ENCODE measurements at places on chromosomes 2 and 18.

GRCh38 chr2:19297716-19298115, 60.7 kb downstream of the OSR1 start:
- DNase-seq: no peak

DNA sequence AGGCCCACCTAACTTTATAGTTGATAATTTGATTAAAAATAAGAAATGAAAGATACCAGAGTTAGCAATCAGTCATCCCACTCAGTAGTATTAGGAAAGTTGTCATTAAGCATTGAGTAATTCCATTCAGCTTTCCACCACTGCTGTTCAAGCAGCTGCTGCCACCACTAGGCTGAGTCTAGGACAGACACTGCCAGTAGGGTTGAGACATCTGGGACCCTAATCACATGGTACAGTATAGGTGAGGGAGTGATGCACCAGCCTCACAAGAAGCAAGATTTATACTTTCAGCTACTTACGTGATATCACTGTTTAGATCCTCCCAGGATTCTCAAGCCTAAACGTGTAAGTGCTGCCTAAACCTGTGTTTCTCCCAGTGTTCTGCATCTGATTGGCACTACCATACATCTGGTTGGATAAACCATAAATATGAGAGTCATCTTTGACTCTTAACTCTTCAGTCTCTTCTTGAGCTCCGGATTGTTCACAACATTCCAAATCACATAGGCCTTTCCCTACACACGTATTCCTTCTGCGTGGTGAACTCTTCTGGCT, 3.2 kb downstream of the UBXN4 start:
- DNase-seq: no peak

DNA sequence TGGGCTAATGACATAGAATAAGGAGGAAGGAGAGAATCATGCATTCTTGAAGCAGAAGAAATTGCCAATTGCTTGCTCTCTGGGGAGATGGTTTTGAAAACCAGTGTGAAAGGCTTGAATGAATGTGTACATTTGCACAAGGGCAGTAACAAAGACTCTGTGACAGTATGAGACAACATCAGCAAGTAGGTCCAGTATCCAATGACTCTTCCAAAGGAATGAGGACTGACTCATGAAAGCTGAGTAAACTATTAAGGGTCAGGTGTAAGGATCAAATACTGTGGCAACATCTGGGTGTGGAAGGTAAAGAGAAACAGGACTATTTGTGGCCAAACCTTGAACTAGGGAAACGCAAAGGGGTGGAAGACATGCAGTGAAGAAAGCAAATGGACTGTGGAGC, 886.0 kb upstream of the CHAC2 start:
- no peak for DNase-seq

GRCh38 chr2:79771493-79771892, 258.6 kb downstream of the CTNNA2 start:
- no peak for DNase-seq

- no peak for DNase-seq
These were observed 120.2 kb upstream of the CREB1 start for GRCh38 chr2:207409517-207409916.

- no peak for DNase-seq
These were observed 57.3 kb upstream of the ASAP2 start for GRCh38 chr2:9149388-9149660.

GRCh38 chr2:231680285-231680991, 27.9 kb upstream of the PTMA start:
- no peak for DNase-seq

DNA sequence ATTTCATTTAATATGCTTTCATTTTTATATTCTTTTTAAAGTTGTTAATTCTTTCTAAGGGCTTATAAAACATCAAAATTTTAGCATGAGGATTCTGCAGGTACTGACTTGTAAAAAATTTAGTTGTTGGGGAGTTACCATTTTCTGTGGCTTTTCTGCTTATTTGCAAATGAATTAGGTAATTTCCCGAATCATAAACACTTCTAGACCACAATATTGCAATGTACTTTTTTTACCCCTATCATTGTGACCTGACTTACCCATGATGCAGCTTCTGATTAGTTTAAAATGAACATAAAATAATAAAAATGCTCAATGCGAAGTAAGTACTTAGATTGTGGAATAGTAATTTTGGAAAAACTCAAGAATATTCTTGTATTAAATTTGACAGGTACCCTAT, 11.4 kb downstream of the ARL6IP6 start:
- DNase-seq: no peak

GRCh38 chr2:24461685-24462084, 29.4 kb upstream of the NCOA1 start:
- DNase-seq: no peak

DNA sequence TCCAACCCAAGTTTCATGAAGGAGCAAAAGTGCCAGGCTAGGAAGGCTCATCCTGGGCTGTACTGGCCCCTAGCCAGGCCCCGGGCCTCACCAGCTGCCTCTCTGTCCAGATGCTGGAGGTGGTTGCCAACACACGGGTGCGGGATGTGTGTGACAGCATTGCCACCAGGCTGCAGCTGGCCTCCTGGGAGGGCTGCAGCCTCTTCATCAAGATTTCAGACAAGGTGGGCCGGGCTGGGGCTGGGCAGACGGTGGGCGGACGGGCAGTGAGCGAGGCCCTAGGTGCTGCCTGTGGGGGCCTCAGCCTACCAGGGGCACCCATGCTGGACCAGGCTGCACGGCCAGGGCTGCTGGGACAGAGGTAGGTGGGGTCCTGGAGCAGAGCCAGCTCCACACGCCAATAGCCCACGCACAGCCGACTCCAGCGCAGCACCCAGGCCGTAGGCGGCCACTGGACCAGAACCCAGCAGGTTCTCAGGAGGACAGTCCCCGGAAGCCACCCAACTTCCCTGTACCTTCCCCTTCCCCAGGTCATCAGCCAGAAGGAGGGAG, 11.8 kb upstream of the GPR17 start:
- DNase-seq: no peak

GRCh38 chr2:235162082-235162836, 210.4 kb downstream of the SH3BP4 start:
- no peak for DNase-seq

- DNase-seq: no peak
These were observed 86.4 kb downstream of the TCF4 start for GRCh38 chr18:55501579-55501978.

- no peak for DNase-seq
These were observed 405 bp downstream of the SOS1 start for GRCh38 chr2:39120521-39120770.

- DNase-seq: no peak
These were observed 63.3 kb upstream of the TMEM182 start for GRCh38 chr2:102698369-102699111.

- no peak for DNase-seq
These were observed 12.8 kb downstream of the ALPG start for GRCh38 chr2:232419245-232420072.

DNA sequence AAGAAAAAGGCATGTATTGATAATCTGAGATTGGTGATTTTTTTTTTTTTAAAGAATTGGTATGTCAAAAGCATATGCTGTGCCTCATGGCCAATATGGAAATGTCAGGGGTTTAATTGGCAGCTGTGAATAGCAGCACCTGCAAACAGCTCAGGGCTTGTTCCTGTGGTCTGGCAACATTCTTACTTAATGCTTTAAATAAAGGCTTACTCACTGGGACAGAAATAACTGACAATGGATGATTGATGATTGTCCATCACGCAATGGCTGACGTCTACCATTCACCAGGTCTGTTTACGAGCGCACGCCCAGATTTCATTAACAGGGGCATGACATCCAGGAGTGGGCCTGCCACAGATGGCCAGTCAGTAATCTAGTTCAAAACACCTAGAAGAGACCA, 66.7 kb downstream of the ETAA1 start:
- no peak for DNase-seq

DNA sequence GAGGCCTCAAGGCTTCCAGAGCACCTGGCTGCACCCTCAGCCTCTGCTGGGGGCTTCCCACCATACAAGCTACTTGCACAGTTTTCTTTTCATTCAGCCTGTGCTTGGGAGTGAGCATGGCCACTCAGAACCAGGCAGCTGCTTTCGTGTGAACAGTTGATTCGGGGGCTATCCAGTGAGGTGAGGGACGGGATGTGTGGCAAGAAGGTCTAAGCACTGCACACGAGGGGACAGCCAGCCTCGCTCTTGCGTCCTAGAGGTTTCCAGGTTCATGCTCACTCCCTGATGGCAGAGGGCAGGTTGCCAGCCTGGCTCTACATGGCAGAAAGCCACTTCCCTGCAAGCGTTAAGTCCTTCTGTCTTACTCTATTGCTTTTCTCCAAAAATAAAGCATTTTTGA, 146.2 kb downstream of the MBP start:
- DNase-seq: no peak

GRCh38 chr2:191318729-191319078, 73.5 kb downstream of the MYO1B start:
- DNase-seq: peak; percentile 26

DNA sequence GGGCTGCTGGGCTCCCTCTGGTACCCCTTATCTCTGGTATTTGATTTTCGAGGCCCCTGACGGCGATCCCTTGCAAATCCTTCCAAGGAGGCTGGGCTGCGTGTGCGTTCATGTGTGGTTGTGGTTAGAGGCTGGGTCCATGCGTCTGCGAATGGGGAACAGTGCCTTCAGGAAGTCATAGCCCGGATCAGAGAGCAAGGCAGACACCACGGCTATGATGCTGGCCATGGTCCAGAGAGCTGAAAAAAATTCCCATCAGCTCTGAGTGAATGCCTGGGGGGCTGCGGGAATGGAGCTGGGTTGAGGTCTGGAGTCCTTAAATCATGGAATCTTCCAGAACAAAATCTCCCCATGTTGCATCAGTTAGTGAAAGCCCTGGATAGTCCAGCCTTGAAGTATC, 145.5 kb downstream of the ACKR3 start:
- no peak for DNase-seq

DNA sequence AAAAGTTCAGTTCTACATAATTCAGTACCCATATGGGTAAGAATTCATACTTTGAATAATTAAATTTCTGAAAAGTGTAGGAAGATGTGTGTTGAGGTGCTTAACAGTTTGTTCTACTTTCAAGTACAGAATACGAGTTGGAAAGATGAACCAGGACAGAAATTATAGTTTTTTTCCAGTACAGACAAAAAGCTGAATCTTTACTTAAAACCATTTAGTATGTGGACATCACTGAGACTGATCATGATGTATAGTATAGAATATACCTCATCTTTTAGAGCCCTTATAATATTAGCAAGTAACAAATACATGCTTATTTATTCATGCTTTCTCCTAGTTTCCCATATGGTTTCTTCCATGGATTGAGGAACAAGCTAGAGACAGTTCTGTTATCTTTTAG, 10.0 kb downstream of the DDX1 start:
- no peak for DNase-seq

DNA sequence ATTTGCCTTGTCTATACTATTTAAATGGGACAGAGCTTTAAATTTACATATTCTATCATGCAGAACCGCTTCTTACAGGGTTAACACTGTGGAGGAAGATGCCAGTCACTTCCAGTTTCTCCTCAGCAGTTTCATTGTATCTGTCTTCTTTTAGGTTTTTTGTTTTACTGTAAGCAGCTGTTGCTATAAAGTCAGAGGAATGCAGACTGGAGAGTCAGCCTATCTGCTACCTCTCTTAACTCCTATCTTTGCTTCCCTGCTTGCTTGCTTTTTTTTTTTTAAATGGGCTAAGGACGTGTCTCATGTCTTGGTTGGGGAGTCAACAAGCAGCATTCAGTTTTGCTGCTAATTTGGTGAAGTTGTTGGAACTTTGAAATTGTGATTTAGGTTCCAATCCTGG, 8.9 kb downstream of the EPC2 start:
- DNase-seq: no peak

DNA sequence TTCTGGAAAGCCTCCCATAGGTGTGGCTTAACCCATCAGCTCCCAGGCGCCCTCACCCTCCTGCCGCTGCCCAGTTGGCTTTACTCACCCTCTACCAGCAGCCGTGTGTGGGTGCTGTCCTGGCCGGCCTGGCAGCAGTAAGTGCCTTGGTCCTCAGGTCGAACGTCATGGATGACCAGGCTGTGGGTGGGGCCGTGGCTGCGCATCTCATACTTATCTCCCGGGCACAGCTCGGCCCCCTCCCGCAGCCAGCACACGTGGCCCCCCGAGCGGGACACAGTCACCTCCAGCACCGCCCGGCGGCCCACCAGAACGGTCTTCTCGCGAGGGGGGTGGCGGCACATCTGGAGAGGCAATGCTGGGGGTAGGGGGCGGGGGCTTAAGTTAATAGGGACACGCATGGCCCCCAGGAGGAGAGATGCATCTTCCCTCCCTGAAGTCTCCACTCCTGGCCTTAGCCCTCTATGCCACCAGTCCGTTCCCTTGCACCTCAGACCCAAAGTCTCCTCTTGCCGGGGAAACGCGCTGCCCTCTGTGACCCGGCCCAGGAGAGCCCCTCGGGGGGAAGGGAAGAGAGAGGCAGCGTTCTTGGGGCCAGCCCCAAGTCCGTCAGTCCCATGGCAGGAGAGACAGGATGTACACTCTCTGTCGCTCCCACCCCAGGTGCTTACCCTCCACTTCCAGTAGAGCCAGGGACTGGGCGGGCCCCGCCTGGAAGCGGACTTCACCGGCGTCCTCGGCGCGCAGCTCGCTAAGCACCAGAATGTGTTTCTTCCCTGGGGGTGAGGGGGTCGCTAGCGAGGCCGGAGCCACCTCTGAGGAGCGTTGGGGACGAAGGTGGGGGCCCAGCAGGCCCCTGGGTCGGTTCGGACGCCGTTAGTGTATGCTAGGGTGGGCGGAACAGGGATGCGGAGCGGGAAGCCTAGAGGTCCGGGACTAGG, 7.9 kb downstream of the TMEM198 start:
- no peak for DNase-seq

GRCh38 chr2:53509831-53510388, 257.7 kb upstream of the CHAC2 start:
- no peak for DNase-seq

- DNase-seq: no peak
These were observed 64.8 kb downstream of the TNFRSF11A start for GRCh38 chr18:62389761-62390481.

- no peak for DNase-seq
These were observed 88.1 kb downstream of the GULP1 start for GRCh38 chr2:188379748-188380147.

DNA sequence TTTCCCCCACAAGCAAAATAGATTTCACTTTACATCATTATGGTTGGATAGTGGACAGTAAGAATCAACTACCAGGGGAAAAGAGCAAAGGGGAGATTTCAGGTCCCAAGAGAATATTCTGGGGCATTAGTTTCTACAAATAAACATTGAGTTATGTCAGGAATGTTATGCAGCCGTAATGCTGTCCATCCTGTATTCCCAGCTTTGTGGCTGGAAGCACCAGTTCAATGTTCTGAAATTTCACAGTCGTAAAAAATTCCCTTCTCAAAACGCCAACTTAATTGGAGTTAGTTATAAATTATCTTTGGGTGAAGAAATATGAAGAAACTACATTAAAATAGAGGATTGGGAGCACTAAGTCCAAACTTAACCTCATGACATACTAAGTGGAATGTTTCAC, 141.5 kb upstream of the FIGN start:
- DNase-seq: no peak

GRCh38 chr18:35673682-35674081, 92.1 kb downstream of the GALNT1 start:
- no peak for DNase-seq

- DNase-seq: no peak
These were observed 85.1 kb downstream of the CABLES1 start for GRCh38 chr18:23220355-23220754.
